H9 (cell line): ENCODE measurements at places on chromosomes 13 and 19. TPM values are rescaled to one million over a fixed set of nuclear protein-coding genes. Genes with fewer than 3 reads are reported as not detected.
A peak's percentile ranks its signal among the peaks of the same experiment; 100 is the strongest.

DNA sequence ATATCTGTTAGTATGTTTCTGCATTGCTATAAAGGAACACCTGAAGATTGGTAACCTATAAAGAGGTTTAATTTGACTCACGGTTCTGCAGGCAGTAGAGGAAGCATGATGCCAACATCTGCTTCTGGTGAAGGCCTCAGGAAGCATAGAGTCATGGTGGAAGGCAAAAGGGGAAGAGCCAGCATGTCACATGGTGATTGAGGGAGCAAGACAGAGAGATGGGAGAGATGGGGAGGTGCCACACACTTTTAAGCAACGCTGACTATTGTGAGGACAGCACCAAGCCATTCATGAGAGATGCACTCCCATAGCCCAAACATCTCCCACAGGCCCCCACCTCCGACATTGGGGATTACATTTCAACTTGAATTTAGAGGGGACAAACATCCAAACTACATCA is 32.8 kb downstream of the COG6 start:
- DNase-seq = no peak

GRCh38 chr19:32779082-32779481 is 59.5 kb downstream of the TDRD12 start:
- DNase-seq = peak; percentile 45

- DNase-seq = peak; percentile 67
These were observed at the start of gene FBXO17 for GRCh38 chr19:38975214-38975860. Gene FBXO17, minus strand, starts transcription at chr19:38975742. Its CDS starts 25,423 bp downstream, at chr19:38950319.

DNA sequence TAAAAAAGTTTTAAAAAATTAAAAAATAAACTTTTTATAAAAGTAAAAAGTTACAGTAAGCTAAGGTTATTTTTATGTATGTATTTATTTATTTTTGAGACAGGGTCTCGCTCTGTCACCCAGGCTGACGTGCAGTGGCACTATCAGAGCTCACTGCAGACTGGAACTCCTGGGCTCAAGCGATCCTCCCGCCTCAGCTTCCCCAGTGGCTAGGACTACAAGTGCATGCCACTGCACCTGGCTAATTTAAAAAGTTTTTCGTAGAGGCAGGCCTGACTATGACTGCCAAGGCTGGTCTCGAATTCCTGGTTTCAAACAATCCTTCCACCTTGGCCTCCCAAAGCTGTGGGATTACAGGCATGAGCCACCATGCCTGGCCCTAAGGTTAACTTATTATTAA is 64.1 kb downstream of the CDADC1 start:
- no peak for DNase-seq

DNA sequence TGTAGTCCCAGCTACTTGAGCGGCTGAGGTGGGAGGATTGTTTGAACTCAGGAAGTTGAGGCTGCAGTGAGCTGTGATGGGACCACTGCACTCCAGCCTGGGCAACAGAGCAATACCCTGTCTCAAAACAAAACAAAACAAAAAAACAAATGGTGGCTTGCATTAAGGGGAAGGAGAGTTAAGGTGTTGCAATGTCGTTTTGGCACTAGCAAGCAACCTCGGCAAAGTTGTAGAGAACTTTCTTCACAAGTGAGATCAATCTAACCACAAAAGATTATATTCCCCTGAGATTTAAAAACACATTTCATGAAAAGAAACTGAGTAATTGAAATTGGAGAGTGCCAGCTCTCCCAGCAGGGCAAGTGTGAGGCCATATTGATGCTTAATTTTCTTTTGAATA is 153.7 kb downstream of the KLF5 start:
- no peak for DNase-seq

- DNase-seq = no peak
These were observed 26.0 kb upstream of the KBTBD7 start for GRCh38 chr13:41220401-41220800.

- DNase-seq = peak; percentile 86
These were observed 25.9 kb downstream of the GRIN2D start for GRCh38 chr19:48419158-48419920.

- DNase-seq = peak; percentile 91
These were observed 32.4 kb downstream of the RASA3 start for GRCh38 chr13:114099918-114100445.

- no peak for DNase-seq
These were observed 99.3 kb downstream of the DOCK9 start for GRCh38 chr13:98878486-98879126.

DNA sequence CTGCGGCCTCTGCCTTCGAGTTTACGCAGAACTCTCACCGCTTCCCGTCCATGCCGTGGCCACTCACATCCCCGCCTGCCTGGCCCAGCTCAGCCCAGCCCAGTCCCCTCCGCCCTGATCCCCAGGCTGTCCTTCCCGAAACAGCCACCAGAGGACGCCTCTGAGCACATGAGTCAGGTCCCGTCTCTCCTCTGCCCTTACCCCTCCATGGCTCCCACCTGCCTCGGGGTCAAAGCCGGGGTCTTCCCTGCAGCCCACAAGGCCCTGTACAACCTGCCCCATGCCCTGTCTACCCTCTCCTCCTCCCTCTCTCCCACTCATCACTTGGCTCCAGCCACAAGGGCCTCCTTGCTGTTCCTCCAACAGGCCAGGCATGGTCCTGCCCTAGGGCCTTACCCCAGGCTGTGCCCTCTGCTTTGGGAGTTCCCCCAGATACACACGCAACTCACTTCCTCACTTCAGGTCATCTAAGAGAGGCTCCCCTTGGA is 8.1 kb upstream of the SEMA6B start:
- DNase-seq = peak; percentile 92

DNA sequence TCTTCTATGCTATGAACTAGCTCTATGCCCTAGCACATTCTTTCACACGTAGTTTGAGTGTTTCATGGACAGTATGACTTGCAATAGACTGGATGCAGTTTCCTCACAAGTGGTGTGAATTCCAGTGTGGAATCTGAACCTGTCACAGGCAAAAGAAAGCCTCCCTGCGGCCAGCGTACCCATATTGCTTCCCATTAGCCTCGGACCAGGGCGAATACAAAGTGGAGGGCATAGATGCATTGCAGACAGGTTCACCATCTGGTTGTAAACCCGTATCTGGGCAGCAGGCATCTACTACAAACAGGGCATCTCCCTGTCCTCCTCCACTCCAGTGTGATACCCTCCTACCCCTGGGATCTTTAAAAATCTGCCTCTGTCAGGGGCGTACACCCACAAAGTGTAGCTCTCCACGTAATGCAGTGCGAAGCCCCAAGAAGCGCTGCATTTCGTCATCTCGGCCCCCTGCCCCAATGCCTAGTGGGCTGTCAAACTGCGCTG is 1.4 kb upstream of the CIC start:
- DNase-seq = no peak

DNA sequence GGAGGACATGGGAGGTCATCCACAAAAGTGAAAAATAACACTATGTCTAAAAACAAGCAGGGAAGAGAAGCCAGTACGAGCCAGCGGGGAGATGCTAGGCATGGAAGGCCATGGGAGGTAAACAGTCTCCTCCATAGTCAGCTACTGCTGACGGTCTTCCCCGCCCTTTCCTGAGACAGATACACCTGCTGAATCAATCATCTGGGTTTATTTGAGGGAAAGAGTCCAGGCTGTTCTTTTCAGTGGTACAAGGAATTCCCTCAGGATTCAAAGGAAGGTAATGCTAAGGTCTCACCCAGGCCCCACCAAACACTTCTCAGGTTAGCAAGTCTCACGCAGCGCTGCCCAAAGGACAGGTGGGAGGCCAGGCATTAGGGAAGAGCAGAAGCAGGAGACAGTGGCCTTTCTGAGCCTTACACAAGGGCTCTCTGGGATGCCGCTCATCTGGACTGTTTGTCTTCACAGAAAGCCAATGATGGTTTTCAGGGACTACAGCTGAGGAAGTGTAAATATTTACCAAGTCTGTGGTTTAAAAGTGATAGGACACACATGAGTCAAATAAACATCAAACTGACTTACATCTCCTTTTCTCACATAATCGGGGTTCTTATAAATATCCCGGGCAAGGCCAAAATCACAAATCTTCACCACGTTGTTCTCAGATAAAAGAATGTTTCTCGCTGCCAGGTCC is 173.9 kb downstream of the FLT1 start:
- no peak for DNase-seq

- no peak for DNase-seq
These were observed 5.4 kb downstream of the FUT5 start for GRCh38 chr19:5864725-5865486.

GRCh38 chr13:36088001-36088400 is 43.2 kb downstream of the DCLK1 start:
- no peak for DNase-seq

DNA sequence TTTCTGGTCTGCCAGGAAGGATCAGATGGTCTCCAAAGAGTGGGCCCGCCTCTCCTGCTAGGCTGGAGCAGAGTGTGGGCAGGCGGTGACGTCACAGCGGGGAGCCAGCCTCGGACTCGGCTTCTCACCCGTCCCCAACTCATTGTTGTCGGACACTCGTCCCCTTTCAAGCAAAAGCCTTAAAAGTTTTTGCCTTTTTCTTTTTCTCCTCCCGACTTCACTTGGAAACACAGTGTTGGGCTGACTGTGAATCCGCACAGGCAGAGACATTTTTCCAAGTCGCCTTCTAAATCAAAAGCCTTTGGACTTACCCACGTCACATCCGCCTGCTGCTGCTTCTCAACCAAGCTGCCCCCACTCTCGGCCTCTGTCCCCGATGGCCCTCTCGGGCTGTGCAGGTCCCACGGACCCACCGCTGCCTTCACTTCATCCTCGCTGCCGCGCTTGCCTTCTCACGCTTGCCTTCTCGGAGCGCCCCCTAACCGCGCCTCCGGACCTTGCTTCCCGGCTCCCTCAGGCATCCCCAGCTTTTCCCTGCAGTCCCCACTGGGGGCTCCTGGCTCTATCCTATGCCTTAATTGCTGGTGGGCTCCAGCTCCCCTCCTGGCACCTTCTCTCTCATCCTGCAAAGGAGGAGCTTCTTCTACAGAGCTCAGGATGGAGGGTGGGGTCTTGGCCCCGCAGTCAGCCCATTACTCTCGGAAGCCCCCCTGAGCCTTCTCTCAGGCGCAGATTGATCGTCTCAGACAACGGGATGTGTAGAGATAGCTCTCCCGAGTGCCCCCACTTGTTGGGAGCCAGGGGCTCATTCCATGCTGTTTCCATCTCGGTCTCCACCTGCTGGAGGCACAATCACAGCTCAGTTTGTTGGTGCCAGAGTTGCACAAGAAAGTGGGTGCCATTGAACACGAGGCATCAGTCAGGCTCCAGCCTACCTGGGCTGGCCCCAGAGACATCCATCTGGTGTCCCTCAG is 3.9 kb upstream of the ZNF135 start:
- DNase-seq = peak; percentile 74

CARS2 gene
- 41.9 and 46.3 TPM in 2 replicates for total RNA-seq

SLC8A2 gene
- 10.7 and 11.3 TPM in 2 replicates for total RNA-seq

PPP1R37 gene
- 29.9 and 33.6 TPM in 2 replicates for total RNA-seq

MAMSTR gene
- total RNA-seq = 1.4 and 1.6 TPM in 2 replicates
